ENCODE measurements at places on chromosomes 16 and 17. TPM values are rescaled to one million over a fixed set of nuclear protein-coding genes. Genes with fewer than 3 reads are reported as not detected.

CYGB gene
- not detected for total RNA-seq

ACSM5 gene
- total RNA-seq: not detected

- DNase-seq: no peak
Observed at GRCh38 chr16:89507214-89507833, 879 bp upstream of the SPG7 start.

- DNase-seq: no peak
Observed at GRCh38 chr17:27498615-27499309, 42.5 kb downstream of the KSR1 start.

GRCh38 chr17:65158041-65158440 is 20.9 kb downstream of the RGS9 start:
- no peak for DNase-seq

DNA sequence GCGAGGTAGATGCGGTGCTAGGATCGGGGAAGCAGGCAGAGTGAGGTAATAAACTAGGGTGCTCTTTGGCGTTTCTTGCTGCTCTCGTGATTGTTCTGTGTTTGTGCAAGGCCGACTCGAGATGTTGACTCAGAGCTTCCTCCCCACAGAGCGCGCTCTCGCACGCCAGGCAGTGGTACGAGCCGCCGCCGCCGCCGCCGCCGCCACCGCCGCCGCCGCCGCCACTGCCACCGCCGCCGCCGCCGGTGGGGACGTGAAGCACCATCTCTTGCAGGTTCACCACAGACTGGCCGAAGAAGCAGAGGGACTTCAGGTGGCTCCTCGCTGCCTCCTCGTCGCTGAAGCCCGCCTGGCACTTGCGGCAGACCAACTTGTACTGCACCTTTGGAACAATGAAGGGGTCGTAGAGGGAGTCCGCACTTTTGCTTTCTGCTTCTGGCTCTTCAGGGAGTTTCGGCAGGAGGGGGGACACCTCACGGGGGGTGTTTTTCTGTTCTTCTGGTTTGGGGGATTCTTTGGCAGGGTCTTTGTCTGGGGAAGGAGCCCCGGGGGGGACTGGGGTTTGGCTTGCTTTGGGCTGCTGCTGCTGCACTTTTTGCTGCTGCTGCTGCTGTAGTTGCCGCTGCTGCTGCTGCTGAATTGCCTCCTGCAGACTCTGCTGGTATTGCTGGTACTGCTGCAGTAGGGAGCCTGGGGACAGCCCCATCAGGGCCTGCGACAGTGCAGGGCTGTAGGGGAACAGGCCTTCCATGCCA is 260.2 kb downstream of the ZFHX3 start:
- peak; percentile 79 for DNase-seq

DNA sequence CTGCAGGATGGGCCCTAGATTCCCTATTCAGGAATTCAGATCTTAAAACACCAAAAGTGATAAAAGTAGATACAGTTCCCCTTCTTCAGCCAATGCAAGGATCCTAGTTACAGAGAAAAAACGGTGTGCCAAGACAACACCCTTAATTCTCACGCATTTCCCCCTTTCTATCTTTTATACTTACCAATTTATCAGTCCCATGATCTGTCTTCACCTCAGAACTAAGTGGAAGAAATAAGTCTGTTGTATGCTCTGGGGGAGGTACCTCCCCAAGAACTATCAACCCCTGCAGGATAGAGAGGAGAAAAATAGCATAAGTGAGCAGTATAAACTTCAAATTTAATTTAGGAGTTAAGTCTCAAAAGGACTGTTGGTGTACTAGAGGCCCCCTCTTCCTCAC is 83.2 kb downstream of the STH start:
- DNase-seq: no peak

GRCh38 chr16:11949527-11949926 is 7.7 kb upstream of the NPIPB2 start:
- DNase-seq: peak; percentile 10

DNA sequence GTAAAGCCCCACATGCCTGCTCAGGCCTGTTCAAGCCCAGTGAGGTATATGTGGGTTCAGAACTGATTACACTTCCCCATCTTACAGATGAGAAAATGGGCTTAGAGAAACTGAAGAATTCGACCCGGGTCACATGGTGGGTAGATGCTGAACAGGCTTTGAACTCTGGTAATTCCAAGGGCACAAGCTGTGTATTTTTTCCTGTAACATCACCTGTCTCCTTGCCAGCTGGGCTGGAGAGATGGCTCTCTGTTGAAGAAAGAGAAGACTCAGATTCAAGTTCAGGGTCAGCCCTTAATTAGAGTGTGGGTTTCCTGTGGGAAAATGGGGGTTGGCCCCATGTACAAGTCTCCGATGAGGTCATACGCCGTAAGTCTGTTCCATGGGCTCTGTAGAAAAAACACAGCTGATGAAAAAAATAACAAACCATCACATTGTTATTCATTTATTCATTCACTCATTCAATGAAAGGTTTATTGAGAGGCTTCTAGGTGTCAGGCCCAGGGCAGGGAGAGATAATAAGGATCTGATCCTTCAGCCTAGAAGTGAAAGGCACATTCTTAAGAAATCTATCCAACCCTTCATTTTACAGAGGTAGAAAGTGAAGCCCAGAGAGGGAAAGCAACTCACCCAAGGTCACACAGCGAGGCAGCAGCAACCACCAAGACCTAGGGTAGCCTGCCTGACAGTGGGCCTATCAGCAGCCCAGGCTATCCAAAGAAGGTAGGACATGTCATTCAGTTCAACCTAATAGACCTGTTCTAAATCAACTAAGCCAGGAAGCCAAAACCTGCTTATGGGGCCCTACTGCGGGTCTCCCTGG is 482.8 kb downstream of the SOX9 start:
- no peak for DNase-seq

ABAT gene
- 12.8 TPM for total RNA-seq

GRCh38 chr16:46730801-46731690 is 17.1 kb downstream of the MYLK3 start:
- DNase-seq: no peak

QRICH2 gene
- 3.1 TPM for total RNA-seq

- no peak for DNase-seq
Observed at GRCh38 chr17:77616254-77616731, 342.2 kb upstream of the TNRC6C start.

DNA sequence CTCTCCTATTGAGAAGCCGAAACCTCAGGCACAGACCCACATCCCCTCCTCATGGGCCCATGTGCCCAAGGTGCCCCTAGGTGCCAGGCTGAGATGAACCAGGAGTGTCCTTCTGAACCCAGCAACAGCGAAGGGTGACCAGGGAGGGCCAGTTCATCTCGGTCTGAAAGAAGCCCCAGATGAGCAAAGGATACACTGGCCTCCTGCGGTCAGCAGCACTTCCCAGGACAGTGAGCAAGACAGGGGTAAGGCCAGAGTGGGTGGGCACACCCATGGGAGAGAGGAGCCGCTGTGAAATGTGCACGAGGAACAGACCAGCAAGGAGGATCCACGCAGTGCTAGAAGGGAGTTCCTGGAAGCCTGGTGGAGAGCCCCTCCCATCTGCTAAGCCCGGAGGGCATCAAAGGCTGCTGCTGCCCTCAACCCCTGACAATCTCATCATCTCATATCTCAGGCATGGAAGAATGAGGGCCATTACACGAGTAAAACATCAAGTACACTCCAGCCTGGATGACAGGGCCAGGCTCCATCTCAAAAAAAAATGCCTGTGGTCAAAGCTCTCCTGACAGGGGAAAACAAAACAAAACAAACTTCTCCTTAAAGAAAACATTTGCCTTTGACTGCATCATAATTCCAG is 3.3 kb upstream of the HBZ start:
- DNase-seq: no peak

DNA sequence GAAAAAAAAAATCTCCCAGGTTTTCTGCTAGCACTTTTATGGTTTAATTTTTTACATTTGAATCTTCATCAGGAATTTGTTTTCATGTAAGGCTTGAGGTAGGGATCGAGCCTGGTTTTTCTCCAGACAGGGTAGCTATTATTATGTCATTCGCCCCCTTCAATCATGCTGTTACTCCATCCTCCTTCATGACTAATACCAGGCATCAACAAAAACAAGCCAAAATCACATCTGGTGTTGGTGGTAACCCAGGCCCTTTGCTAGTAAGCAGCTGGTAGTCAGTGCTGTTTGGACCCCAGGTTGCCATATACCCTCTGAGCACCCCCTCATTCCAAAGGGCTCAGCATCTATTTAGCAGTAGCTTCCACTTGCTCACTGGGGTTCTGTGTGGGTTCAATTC is 29.5 kb downstream of the DRC3 start:
- no peak for DNase-seq

GRCh38 chr16:54722210-54722676 is 208.4 kb upstream of the IRX5 start:
- DNase-seq: no peak

DNA sequence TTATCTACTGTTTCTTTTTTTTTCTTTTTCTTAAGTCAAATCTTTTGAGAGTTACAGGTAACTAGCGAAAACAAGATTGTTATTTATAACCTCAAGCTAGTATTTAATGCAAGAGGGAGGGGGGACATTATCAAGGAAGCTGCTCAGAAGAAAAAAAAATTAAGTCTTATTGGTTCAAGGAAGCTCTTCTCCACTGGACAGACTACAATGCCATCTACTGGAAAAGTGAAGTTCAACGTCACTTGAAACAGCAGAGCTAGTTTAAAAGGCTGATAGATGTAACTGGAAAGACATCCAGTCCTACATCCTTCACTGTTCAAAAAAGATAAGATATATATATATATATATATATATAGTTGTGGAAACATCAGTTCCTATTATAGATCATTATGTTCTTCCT is 418.0 kb upstream of the PSMD7 start:
- no peak for DNase-seq

DNA sequence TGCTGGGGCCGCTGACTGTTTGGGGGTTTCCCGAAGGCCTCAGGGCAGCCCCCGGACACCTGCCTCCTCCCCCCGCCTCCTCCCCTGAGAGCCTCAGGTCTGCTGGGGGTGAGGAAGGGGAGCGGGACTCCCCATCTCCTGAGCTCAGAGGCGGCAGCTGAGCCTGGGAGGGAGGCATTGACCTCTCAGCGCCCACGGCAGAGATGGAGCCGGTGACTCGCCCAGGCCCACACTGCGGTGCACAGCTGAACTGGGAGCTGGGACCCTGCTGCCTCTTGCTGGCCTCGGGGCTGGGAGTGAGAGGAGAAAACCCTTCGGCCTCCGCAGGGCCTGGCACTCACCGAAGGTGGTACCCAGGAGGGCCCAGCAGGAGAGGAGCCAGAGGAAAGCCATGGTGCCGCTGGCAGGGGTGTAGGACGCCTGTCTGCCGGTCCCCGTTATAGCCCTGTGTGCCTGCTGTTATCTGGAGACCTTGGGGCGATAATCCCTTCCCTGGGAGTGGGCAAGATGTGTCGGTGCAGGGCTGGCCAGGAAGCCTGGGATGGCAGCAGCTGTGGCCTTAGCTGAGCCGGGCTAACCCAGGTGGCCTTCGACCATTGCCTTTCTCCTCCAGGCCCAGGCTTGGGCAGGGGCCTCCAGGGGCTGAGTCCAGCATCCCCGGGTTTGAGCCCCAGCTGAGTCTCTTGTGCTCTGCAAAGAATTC is at the start of gene CTRB2:
Gene CTRB2, minus strand, starts transcription at position 413 of the 703 bp plus-strand sequence. Its CDS starts 20 bp downstream, at position 393.
- no peak for DNase-seq

GRCh38 chr16:3123986-3124886 is 10.6 kb upstream of the ZNF213 start:
- peak; percentile 97 for DNase-seq

CD300LB gene
- total RNA-seq: not detected

DNA sequence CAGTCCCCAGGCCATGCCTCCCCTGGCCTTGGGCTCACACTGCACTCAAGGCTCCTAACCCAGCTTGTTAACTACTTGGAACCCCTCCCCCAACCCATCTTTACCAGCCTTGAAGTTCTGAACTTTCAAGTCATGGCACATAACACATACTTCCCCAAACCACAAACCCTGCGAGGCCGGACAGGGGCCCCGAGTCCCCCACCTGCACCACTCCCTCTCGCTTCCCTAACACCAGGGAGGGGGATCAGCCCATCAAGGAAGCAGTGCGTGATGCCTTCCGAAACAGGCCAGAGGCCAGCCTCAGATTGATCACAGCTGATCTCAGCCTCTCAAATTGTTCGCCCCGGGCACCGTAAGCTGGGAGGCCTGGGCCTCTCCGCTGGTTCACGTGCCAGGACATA is 3.0 kb upstream of the NLRC3 start:
- no peak for DNase-seq

DNA sequence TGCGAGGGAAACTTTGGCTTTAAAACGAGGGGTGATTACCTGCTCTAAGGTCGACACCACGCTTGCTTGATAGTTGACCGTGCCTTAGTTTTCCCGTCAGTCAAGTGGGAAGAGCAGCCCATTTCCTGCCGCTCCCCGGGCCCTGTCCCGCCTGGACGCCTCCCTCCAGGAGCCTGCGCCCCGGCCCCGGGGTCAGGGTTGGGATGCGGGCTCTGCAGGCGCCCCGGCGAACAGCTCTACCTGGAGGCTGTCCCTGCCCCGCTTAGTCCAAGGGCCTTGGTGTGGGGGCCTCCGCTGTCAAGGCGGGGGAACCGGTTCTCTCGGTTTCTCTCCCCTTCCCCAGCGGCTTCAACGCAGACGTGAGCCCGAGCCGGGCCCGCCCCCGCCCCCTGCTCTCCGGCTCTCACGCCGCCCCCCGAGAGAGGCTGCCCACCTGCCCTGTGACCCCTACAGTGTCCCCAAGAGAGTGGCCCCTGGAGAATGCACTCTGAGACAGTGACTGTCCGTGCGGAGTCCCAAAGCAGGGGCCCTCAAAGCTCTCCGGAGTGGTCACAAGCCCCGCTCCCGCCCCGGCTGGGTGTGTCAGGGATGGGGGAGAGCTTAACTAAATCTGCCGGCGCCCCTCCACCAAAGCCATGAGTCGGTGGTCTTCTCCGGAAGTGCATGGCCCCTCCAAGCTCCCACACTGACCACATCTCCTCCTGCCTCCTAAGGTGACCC is 117.4 kb upstream of the SMURF2 start:
- no peak for DNase-seq

- no peak for DNase-seq
Observed at GRCh38 chr17:81027038-81027437, 7.9 kb upstream of the BAIAP2 start.

ADPRM gene
- total RNA-seq: 22.6 TPM

DNA sequence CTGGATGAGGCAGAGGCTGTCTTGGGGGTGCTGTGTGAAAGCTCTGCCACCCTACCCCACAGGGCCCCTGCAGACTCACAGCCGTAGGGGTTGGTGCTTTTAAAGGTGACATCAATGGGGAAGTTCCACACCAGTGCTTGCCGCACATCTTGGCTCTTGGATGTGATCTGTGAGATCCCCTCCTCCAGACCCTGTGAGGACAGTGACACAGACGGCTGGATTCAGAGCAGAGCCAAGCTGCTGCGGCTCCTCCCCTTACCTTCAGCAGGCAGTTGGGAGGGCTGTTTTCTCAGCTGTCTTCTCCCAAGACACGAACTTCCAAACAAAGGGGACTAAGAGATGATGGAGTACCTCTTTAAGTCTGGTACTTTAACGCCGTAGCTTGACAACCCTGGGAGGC is 4.8 kb downstream of the B9D1 start:
- no peak for DNase-seq

SGCA gene
- total RNA-seq: 2.3 TPM

GRCh38 chr17:81665205-81666091 is 957 bp downstream of the OXLD1 start:
- peak; percentile 40 for DNase-seq

DNA sequence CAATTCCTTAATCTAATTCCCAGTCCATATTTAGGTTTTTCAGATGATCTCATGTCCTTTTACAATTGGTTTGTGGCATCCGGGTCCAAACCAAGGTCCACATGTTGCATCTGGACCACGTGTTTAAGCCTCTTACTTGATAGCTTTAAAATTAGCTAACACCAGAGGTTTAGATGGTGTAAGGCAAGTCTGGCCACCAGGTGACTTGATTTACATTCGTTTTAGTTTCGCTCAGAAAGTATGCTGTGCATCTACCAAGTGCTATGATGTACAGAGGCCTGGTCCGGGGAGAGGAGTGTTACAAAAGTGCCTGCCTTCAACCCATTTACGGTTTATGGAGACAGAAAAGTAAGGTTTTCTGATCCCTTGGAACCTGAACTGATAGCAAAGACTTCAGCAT is 878 bp upstream of the DNAJA2 start:
- DNase-seq: peak; percentile 24

Measured in activated T-cell treated with anti-CD3 and anti-CD28 coated beads, Interleukin-2, amount 50 U/mL, for 72 hours (primary cell).